NCI-H1105 (cell line): ENCODE measurements at places on chromosomes 11 and 22.

- DNase-seq = no peak
Observed at GRCh38 chr11:116072601-116073410, 568.6 kb upstream of the CADM1 start.

DNA sequence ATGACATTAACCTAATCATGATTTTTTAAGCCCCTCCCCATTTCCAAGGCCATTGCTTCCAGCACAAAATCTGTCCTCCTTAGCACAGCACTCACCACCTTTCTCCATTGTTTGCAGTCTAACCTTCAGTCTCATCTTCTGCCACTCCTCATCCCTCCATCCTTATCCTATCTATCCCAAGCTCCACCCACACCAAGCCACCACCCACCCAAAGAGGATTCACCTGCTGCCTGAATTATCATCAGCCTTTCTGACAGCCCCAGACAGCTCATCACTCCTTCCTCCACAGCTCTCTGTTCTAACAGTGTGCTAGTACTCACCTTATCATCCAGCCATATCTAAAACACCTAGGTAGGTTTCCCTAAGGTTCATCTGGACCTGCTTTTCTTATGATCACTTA lies 20.7 kb upstream of the SMCO4 start:
- DNase-seq = no peak

DNA sequence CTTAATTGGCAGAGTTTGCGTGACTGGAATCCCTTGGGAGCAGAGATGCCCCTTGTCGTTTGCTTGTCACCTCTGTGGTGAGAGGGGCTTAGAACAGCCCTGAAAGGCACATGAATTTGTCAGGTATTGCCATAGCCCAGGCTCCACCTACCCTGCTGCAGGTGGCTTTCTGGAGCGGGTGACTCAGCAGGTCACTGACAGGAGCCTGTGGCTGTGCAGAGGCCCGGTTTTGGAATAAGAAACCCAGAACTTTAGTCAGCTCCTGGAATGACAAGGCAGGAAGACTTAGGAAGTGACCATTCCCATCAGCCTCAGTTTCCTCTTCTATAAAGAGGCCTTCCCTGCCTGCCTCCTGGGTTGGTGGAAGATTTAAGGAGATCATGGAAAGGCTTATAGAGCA lies 539.7 kb downstream of the INSC start:
- no peak for DNase-seq

- DNase-seq = peak; percentile 31
Observed at GRCh38 chr11:83836883-83837654, 550.9 kb upstream of the CCDC90B start.

DNA sequence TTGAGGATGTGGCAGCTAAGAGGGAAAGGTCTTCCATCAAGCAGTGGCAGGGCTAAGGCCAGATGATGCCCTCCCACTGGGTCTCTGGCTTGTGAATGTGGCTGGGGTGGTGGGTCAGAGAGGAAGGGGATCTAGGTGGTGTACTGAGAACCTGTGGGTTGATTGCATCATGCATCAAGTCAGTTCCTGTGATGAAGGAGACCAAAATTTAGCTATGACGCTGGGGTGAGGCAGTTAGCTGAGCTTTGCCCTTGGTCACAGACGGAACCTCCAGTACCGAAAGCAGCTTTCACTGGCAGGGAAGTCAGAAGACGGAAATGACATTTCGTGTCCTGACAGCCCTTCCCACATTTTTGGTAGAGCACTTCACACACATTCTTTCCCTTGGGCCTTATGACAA lies 20.7 kb downstream of the ATG16L2 start:
- no peak for DNase-seq

GRCh38 chr11:129035244-129035643 lies 92.6 kb upstream of the TP53AIP1 start:
- DNase-seq = no peak

- no peak for DNase-seq
Observed at GRCh38 chr22:46931414-46931813, 169.0 kb downstream of the TBC1D22A start.

DNA sequence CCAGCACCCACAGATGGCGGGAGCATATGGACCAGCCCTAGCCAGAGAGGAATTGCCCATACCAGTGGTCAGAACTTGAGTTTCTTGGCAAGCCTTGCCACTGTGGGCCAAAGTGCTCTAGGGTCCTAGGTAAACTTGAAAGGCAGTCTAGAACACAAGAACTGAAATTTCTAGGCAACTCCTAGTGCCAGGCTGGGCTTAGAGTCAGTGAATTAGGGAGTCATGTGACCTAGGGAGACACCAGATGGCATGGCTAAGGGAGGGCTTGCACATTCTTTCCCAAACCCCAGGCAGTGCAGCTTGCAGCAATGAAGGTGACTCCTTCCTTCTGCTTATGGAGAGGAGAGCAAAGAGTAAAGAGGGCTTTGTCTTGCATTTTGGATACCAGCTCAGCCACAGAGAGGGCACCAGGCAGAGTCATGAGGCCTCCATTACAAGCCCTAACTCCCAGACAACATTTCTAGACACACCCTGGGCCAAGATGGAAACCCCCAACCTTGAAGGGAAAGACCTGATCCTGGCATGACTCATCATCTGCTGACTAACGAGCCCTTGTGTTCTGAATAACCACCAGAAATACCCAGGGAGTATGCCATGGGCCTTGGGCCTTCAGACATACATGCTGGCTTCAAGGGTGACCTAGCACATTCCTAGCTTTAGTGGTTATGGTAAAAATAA lies 19.2 kb upstream of the OR56A3 start:
- no peak for DNase-seq

DNA sequence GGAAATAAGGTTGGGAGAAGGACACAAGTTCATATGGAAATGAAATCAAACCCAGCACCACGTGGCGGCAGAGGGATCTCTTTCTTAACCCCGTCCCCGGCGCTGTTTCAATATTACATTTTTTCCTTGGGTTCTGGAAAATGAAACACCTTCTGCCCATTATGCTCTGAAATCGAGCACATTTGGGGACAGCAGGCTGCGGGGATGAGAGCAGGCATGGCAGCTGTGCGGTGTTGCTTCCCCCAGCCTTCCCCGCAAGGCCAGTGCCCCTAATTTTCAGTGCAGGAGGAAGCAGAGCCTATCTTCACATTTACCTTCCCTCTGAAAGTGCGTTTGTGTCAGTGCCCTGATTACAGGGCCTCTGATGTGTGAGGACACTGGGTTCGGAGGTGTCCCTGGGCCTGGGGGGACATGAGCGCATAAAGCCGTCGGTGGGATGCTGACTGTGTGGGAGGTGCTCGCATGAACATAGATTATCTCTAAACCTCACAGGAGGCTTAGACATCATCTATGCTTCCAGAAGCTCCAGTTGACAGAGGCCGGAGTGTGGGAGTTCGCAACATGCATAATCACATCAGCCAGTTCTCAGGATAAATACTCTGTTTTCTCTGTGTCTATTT lies 921.3 kb downstream of the BRD1 start:
- no peak for DNase-seq

DNA sequence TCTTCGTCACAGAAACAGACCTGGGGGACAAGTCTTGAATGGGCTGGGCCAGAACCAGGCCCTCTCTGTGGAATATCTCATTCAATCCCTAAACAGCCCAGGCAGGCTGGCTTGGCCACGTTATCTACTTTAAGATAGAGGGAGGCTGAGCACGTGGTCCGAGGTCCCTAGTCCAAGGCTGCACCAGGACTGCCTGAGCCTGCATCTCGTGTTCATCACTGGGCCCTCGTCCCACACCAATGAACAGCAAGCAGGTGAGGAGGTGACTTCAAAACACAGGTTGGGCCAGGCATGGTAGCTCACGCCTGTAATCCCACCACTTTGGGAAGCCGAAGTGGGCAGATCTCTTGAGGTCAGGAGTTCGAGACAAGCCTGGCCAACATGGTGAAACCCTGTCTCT lies 20.3 kb upstream of the FGF3 start:
- DNase-seq = no peak

- DNase-seq = no peak
Observed at GRCh38 chr11:134044514-134045284, 24.2 kb upstream of the JAM3 start.

DNA sequence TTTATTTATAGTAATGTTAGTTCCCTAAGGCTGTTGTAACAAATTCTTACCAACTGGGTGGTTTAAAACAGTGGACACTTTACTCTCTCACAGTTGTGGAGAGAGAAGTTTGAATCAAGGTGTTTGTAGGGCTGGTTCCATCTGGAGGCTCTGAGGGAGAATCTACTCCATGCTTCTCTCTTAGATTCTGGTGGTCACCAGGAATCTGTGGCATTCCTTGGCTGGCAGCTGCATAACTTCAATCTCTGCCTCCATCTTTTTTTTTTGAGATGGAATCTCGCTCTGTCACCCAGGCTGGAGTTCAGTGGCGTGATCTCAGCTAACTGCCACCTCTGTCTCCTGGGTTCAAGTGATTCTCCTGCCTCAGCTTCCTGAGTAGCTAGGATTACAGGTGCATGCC lies 46.3 kb downstream of the LDLRAD3 start:
- no peak for DNase-seq

- DNase-seq = peak; percentile 59
Observed at GRCh38 chr11:17479284-17480214, 2.9 kb upstream of the ABCC8 start.

- DNase-seq = no peak
Observed at GRCh38 chr22:36901411-36902142, 11.9 kb upstream of the CSF2RB start.

DNA sequence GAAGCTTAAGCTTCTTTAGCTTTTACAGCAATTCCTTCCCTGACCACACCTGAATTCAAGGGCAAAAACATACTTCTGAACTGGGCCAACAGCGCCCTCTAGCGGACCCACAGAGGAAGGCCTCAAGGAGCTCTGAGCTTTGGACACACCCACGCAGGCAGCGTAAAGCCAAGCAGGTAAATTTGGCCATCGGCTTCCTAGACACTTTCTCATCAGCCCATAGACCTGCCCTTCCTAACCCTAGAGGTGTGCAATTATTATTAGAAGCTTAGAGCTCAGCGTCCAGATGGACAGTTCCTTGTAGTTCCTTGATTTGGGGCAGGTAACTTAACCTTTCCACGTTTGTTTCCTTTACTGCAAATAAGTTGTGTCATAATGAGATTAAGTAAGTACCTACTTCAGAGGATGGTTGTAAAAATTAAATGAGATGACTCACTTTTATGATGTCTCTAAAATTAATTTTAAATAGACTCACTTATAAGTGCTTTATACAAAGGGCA lies 25.7 kb upstream of the HMGXB4 start:
- peak; percentile 74 for DNase-seq

- no peak for DNase-seq
Observed at GRCh38 chr11:46858920-46859546, 13.0 kb upstream of the CKAP5 start.

DNA sequence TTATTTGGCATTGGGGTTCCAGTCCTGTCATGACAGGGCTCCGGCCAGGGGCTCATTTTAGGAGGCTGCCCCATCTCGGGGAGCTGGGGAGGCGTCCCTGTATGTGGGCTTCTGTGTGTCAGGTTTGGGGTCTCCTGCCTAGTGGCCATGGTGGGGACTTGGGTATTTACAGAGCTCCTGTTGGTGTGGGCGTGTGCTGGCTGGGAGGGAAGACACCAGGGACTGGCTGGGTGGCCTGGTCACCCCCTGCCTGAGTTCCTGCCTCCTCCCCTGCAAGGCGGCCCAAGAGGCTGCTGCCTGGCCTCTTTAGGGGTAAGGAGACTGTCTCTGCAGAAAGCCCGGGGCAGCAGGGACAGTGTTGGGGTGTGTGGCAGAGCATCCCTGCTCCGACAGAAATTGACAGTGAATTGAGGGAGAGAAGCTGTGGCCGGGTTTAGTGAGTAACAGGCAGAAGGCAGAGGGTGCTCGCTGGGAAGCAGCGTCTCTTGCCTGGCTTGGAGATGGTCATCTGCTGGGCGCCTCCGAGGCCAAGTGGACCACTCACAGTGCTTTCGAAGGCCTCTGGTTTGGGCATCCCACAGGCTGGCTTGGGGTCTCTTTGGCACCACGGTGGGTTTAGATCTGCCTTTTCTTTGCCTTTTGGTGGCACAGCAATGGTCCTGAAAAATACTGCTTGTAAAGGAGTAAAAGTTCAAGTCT lies 40.3 kb upstream of the GRAMD4 start:
- no peak for DNase-seq

DNA sequence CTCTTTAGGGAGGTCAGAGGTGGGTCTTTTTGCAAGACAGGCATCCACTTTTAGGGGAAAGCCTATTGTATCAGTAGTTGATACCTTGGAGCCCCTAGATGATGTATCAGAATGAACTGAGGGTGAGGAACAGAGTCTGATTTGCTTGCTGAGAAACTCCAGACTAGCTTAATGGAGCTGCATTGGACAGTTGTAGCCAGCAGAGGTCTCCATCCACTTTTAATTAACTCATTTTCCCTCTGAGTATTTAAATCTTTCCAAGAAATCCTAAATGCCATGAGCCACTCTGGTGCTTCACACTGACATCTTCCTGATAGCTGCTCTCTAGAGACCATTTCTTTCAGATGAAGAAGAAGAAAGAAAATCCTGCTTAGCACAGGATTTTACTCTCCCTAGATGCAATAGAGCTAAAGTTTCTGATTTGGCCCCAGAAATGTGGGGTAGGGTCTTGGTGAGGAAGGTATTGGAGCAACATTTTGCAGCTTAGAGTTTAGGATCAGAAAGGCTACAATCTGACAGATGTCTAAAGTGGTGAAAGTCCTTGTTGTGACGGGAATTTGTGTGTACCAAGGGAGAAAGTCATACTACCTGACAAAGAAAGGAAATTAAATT lies 38.0 kb downstream of the EXT2 start:
- no peak for DNase-seq

DNA sequence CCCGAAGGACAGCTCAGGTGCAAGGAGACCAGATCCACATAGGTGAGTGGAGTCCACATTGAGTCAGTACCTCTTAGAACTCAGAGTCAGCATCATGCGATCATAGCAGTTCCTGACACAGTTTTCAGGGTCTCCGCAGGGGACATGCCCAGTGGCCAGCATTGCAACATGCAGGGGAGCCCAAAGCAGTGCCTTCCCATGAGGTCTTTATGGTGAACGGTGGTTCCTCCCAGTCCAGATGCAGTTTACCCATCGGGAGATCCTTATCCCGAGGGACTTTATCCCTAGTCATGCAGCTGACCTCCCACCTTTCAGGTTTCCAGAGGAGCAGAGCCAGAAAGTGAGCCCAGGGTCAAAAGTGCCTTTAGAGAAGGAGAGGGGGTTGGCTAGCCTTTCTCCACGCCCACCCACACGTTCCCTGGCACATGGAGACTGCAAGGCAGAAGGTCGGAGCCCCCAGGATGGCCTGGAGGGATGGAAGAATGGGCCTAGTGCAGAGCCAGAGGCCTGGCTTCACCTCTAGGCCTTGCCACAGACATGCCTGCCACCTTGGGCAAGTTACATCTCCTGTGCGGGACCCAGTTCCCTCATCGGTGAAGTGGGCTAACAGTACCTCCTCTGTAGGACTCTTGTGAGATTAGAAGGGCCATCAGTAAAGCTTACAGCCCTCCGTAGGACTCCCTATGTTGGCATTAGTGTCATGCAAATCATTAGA lies 6.4 kb downstream of the KCTD17 start:
- no peak for DNase-seq
